A549 (cell line): ENCODE measurements at places on chromosomes 5 and 9.

DNA sequence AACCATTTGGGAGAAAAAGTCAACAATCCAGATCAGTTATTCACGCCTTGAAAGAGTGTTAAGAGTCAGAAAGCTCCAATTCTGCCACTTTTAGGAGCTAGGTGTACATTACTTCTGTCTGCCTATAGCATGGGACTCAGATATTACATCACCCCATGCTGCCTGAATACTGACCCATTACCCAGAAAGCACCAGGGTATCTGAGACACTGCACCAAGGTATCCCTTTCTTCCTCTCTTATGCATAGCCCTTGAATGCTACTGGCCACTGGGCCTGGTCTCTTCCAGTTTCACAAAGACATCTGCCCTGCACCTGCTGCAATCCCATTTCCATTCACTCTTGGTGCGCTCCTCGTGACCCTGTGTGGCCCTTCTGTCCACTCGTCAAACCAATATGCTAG is 2.6 kb downstream of the STRBP start:
- DNase-seq, result no peak

DNA sequence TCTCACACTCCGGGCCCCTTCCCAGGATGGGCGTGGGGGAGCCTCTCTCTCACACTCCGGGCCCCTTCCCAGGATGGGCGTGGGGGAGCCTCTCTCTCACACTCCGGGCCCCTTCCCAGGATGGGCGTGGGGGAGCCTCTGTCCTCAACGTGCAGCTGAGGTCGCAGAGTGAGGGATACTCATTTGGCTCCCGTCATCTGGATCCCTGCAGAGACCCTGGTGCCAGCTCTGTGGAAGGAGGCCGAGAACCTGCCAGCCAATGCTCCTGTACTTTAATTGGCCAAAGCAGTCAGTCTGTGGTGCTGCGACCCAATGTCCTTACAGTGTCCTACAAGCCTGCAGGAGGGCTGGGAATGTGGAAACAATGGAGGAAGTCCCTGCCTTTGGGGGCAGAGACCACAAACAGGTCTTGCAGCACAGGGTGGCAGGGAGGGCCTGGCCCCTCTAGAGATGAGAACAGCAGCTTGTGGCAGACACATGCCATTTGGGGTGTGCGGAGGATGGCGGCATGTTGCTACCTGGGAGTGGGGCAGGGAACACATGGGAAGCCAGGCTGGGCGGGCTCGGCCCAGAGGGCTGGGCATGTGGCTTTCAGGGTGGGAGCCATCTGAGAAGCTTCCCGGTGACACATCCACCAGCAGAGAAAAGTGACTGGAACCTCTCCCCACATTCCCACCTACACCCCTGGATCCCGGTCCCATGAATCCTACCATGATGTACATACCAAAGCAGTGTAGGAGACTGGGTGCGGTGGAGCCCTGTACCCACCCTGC is 13.6 kb upstream of the MRNIP start:
- DNase-seq, result no peak

DNA sequence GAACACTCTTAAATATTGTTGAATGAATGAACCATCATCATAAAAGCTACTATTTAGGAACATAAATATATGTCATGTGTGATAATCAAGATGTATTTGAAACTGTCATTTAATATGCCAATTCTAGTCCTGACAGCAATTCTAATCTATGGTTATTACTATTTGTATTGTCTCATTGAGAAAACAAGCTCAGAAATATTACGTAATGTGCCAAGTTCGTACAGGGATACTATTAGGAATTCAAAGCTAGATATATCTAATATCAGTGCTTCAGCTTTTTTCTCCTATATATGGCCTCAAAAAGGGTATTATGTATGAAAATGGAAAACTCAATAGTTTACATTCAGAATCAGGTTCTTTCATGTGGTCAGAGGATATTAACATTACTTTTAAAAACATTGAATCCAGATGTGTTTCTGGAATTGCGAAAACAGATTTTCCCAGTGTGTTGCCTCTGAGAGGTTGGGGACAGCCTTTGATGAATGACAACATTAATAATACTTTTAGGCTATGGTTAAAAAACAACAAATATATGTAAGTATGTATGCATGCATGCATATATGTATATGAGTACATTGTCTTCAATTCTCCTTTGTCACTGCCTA is 95.1 kb downstream of the KCTD16 start:
- DNase-seq, result no peak

DNA sequence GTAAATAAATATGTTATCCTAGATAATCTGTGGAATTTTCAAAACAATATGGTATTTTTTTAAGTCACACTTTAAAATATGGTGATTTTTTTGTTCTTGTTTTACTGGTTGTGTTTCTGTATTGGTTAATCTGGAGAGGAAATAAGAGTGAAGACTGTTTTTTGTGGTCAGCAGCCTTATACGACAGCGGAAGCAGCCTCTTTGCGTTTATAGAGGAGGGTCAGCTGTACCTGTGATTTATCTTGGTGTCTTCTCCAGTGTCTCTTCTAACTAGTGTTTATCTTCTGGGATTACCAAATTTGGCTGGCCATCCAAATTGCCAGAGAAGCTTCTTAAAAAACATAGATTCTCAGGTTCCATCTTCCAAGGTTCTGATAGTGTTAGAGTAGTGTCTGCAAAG is 58.7 kb downstream of the ICE1 start:
- DNase-seq, result no peak

GRCh38 chr5:114952876-114953275 is 216.8 kb downstream of the TRIM36 start:
- no peak for DNase-seq

DNA sequence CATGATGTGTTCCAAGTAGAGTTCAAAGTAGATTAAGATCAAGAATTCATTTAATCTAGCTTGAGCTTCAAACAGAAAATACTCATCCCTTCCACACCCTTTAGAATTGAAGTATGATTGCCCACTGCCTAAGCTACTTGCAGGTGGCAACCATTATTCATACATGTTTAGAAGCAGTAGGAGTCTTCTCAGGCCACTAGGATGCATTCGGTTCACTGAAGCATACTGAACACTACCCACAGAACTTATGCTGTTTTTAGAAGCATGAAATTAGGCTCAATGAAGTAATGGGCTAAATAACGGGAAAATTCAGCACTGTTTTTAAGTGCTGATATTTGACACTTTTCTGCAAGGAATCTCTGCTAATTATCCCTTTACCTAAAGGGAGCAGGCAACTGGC is 263.4 kb downstream of the DEPDC1B start:
- no peak for DNase-seq

GRCh38 chr5:58849223-58849622 is 266.3 kb downstream of the RAB3C start:
- DNase-seq, result no peak

GRCh38 chr5:149063896-149064478 is 1.1 kb upstream of the SH3TC2 start:
- DNase-seq, result no peak

DNA sequence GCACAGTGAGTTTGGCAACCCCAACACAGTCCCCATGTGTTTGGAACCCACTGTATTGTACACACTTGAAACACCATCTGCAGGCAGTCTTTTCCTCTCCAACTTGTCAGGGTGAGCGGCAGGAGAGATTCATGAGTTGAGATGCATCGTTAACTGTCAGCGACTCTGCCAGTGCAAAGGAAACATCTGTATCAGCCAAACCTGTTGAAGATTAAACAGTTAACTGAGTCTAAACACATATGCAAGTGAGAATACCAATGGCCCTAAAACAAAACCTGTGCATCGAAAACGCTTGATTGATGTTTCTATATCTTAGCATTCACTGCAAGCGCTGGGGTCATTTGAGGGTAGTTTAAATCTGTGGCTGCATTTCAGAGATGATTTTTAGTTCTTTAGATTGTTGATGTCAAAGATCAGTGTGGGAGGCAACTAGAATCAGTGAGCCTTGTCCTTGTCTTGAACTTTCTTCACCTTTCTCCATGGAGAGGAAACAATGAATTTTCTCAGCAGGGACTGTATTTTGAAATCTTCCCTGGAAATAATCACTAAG is 41.3 kb upstream of the PAM start:
- DNase-seq, result no peak

GRCh38 chr5:168843277-168844015 is 264.3 kb upstream of the PANK3 start:
- no peak for DNase-seq

- no peak for DNase-seq
These were observed 289.5 kb upstream of the TYRP1 start for GRCh38 chr9:12403721-12404120.

- DNase-seq, result no peak
These were observed 31.3 kb upstream of the HSPA9 start for GRCh38 chr5:138606378-138607064.

DNA sequence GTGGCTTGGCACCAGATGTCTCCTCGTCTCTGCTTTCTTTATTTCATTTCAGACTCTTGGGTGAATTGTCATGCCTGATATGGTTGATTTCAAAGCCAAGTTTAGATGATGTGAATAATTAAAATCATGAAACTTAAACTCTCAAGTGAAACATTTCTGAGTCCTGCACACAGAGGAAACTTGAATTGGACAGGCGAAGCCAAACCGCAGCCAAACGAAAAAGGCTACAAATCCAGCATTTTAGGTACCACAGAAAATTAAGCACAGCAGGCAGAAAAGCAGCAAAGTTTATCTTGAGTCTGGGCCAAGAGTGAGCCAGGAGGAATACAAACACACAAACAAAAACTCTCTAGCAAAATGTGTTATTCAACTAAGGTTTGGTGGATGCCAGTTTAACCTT is 659.8 kb upstream of the KLF4 start:
- no peak for DNase-seq

GRCh38 chr9:73006986-73007385 is 54.1 kb upstream of the ALDH1A1 start:
- no peak for DNase-seq

DNA sequence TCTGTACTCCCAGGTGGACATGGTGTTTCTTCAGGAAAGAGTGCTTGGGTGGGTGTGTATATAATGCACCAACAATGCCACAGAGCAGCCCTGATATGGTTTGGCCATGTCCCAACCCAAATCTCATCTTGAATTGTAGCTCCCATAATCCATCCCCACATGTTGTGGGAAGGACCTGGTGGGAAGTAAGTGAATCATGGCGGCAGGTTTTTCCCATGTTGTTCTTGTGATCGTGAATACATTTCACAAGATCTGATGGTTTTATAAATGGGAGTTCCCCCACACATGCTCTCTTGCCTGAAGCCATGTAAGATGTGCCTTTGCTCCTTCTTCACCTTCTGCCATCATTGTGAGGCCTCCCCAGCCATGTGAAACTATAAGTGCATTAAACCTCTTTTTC is 158.5 kb downstream of the NR3C1 start:
- no peak for DNase-seq

DNA sequence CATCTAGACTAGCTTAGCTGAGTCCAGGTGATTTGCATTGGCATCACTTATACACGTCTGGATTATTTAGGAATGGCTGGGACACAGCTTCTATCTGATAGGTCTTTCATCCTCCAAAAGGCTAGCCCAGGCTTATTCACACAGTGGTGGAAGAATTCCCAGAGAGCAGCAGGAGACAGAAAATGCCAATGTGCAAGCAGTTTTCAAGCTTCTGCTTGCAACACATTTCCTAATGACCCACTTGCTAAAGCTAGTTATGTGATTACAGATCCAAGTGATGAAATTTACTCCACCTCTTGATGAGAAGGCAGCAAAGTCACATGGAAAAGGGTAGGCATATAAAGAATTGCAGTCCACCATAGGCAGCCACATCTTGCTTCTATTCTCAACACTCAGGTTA is 44.2 kb upstream of the MAST4 start:
- DNase-seq, result no peak

- DNase-seq, result no peak
These were observed 207.7 kb downstream of the MEF2C start for GRCh38 chr5:88675168-88675707.

DNA sequence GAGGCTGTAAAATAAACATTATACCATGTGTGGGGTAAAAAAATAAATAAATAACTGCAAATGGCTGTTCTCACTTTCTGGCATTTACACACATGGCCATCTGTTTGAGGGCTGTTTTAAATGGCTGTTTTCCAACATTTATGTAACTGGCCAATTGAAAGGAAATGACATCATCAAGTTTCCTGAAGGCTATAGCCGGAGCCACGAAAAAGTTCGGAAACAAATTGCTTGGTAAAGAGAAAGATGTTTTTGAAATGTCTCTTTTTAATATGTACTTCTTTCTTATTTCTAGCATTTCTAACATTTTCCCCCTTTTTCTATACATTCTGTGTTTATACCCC is 95.4 kb upstream of the DAB2 start:
- peak; percentile 29 for DNase-seq

GRCh38 chr9:135082536-135082935 is 4.9 kb upstream of the OLFM1 start:
- DNase-seq, result no peak

GRCh38 chr9:113317777-113318176 is 14.6 kb upstream of the RNF183 start:
- no peak for DNase-seq

- DNase-seq, result no peak
These were observed 76.9 kb downstream of the ANKH start for GRCh38 chr5:14794583-14795230.

DNA sequence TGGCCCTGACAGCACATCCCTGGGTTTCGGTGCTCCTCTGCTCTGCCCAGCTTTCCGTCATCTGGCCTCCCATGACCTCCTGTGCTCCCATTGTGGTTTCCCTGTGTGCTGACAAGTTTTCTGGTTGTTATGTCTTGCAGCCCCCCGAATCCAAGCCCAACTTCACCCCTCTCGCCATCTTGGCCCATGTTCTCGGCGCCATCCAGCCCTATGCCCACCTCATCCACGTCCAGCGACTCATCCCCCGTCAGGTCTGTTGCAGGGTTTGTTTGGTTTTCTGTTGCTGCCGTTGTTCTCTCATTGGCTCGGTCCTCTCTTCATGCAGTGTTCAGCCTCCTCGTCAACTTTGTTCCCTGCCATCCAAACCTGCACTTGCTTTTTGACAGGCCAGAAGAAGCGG is 196.4 kb downstream of the NR3C1 start:
- no peak for DNase-seq

DNA sequence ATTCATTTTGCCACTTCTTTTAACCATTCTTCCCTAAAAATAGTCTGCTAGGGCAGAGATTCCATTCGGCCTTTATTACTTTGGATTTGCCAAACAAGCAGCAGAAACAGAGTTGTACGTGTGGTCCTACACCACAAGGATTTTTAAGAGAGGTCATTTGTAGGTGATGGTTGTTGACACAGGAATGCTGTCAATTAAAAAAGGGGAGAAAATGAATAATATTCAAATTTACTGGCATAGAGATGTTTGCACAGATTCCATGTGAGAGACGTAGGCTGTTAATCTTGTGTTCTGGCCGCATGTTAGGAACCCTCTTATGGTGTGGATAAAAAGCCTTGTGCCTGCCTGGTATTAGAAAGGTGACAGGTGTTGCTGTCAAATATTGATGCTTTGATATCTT is 34.9 kb downstream of the TRIO start:
- DNase-seq, result no peak

DNA sequence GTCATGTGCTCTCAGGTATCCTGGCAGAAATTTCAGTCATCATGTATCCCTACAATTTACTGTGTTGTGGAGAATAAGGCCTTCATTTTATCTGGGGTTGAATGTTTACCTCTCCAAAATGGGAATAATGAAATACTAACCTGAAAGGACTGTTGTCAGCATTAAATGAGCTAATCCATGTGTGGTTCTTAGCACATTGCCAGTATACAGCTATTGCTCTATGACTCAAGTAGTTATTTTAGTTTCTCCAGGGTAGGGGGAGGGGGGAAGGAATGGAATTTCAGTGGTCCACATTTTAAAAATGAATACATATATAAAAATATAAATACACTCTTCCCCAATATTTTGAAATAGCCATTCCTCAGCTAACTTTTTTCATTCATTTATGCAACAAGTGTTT is 3.5 kb downstream of the PAM start:
- no peak for DNase-seq
